ENCODE measurements at places on chromosomes 6 and 20.

DNA sequence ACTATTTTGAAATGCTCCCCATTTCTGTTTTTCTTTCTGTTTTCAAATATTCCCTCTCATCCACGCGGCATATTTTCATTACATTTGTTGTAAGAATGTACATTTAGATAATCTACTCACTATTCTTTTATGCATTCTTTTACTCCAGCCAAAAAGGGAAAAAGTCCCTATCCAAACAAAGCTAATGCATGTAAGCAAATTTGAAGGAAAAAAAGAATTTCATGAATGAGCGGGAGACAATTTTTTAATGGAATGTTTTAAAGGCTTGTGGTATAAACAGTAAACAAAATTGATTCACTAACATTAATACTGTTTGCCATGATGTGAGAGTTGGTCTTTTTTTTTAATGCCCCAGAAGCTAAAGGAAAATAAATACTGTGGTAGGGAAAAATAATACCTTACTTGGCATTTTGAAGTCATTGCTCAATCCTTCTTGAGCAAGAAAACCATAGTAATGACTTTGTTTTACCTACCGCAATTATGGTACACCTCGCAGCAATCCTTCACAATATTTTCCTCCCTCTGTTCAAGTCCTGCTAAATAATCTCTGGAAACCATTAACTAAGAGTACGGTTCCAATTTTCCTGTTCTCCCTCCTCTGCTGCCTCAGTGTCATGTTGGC, 79.0 kb downstream of the BACH2 start:
- DNase-seq: no peak

GRCh38 chr6:20092071-20092566, 120.2 kb downstream of the MBOAT1 start:
- no peak for DNase-seq

- no peak for DNase-seq
Observed at GRCh38 chr6:90354961-90355360, 58.3 kb upstream of the BACH2 start.

- no peak for DNase-seq
Observed at GRCh38 chr6:52544602-52545405, 32.1 kb downstream of the TRAM2 start.

DNA sequence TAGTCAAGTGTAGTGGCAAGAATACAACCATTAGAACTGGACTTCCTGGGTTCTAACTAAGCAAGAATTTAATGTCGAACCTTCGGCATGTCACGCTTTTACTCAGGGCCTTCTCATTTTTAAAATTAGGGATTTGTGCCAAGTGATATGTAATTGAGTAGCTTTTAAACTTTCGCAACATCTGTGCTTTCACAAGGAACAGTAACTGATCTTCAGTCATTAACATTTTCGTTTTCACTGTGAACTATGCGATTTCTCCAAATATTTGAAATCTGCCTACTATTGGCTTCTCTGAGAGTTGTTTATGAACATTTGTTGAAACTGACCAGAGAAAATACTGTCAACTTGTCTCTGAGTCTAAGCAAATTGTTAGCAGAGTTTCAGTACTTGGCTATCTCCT, 27.6 kb downstream of the GRM1 start:
- DNase-seq: no peak

GRCh38 chr6:85460921-85461797, 11.3 kb downstream of the NT5E start:
- peak; percentile 14 for DNase-seq

GRCh38 chr20:46073024-46073423, 16.7 kb downstream of the NCOA5 start:
- DNase-seq: no peak

- no peak for DNase-seq
Observed at GRCh38 chr6:72783666-72784065, 161.8 kb downstream of the KCNQ5 start.

DNA sequence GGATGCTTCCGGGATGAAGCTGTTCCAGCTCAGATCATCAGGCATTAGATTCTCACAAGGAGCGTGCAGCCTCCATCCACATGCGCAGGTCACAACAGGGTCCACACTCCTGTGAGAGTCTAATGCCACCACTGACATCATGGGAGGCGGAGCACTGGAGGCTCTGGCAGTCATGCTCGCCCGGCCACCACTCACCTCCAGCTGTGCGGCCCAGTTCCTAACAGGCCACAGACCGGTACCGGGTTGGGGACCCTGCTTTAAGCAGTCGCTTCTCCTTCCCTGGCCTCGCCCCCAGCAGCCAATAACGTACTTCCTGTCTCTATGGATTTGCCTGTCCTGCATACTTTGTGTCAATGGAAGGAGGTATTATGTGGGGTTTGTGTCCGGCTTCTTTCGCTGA, 236.8 kb downstream of the TAF4 start:
- no peak for DNase-seq

GRCh38 chr6:73893696-73894095, 197.7 kb downstream of the CD109 start:
- DNase-seq: no peak

- no peak for DNase-seq
Observed at GRCh38 chr20:35502352-35502751, 27.1 kb downstream of the C20orf173 start.

DNA sequence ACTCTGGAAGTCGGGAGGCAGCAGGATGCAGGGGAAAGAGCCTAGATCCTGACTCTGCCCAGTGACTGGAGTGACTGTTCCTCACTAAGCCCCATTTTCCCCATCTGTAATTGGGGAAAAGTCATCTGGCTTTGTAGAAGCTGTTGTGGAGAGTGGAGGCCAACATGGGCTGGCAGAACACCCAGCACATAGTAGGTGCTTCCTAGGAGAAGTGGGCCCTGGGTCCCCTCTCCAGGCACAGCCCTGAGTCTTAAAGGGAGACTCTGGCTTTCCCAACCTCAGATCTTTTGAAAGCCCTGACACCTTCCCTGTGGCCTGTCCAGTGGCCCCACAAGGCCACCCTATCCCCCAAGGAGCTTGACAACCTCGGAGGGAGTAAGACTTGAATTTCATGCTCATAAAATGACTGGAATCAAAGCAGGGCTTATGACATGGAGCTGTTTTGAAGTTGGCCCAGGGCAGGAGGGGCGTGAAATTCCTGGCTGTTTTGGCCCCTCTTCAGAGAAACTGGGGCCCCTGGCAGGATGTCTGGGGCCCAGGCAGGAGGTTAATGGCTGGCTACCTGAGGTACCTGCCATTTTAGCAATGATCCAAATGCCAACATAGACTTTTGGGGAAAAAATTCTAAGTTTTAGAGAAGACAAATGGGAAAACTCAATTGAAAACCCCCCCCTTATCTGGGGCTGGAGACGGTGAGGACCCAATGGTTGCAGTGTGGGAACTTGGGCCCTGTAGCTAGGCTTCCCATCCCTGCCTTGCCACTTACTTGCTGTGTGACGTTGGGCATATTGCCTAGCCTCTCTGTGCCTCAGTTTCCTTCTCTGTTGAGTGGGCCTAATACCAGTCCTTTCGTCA, 51.6 kb downstream of the UBE2V1 start:
- DNase-seq: no peak

GRCh38 chr6:43278524-43279078, 19.5 kb upstream of the SLC22A7 start:
- no peak for DNase-seq

DNA sequence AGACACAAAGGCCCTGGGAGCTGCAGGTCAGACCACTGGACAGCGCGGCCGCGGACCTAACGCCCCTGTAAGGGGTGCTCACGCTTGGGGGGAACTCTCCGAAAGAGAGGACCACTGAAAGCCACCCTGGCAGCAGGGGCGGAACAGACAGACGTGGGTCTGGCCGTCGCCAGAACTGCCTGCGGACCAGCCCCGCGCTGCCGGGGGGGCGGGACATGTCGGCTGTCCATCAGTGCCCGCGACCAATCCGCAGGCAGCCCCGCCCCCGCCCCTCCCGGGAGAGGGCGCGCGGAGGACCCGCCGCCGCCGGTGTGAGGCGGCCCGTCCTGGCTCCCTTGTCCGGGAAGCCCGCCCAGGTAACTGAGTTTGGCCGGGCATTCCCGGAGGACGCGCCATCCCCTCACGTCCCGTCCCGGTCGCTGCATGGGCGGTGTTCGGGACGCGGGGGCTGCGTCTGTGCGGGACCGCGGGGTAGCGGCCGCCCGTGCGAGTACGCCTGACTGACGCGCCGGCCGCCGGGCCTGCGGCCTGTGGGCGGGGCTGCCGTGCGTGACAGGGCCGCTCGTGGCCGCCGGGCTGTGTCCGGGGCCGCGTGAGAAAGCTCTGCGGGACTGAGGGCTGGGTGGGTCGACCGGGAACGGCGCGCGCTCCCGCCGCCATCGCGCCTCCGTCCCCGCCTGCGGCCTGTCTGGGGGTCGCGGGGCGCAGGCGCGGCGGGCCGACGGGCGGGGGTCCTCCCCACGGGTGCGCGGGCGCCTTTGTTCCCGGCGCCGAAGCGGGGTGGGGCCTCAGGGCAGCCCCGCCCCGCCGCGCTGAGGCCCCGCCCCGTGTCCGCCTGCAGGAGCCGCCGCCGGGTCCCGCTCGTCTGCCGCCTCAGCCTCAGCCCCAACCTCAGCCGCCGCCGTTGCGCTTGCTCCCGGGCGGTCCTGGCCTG, at the start of gene PLCG1:
TSS of gene PLCG1 (plus strand) at position 864 of the 934 bp plus-strand sequence. CDS start 99 bp downstream, outside the sequence.
- peak; percentile 78 for DNase-seq

DNA sequence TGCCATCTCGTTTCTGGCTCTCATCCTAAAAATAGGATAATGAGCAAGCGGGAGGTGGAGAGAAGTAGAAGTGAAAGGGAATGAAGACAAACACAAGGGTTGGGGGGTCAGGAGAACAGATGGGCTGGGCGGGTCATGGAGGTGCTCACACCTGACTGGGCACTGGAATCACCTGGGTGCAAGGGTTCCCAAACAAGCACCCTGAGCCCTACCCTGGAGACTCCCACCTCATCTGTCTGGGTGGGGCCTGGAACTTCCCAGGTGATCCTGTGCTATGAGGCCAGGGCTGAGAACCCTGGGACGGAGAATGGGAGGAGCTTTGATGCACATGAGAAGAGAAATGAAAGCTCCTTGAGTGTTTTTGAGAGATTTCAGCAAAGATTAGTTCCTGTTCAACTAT, 223.6 kb downstream of the ANKRD60 start:
- DNase-seq: no peak

DNA sequence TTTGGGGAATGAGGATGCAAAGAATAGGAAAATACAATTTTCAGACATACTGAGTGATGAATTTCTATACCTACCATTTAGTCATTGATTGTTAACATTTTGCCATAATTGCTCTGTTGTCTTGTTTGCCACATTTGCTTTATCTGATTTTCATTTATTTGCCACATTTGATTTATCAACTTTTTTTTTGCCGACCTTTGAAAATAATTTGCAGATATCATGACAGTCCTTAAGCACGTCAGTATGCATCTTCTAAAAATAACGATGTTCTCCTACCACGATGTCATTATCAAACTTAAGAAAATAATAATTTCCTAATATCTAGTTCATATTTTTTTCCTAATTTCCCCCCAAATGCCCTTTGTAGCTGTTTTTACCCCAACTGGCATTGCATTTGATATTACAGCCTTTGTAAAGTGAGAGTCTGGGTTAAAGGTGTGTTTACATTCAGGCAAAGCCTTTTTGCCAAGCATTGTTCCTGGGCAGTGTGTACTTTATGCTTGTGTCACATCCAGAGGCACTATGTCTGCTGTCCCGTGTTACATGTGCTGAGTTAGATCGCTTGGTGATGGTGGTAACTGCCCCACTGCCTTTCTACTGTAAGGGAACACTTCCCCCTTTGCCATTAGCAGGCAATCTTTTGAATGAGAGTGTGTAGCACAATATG, 26.4 kb downstream of the SEC23B start:
- no peak for DNase-seq

GRCh38 chr6:17672064-17672718, 34.5 kb downstream of the NUP153 start:
- no peak for DNase-seq

DNA sequence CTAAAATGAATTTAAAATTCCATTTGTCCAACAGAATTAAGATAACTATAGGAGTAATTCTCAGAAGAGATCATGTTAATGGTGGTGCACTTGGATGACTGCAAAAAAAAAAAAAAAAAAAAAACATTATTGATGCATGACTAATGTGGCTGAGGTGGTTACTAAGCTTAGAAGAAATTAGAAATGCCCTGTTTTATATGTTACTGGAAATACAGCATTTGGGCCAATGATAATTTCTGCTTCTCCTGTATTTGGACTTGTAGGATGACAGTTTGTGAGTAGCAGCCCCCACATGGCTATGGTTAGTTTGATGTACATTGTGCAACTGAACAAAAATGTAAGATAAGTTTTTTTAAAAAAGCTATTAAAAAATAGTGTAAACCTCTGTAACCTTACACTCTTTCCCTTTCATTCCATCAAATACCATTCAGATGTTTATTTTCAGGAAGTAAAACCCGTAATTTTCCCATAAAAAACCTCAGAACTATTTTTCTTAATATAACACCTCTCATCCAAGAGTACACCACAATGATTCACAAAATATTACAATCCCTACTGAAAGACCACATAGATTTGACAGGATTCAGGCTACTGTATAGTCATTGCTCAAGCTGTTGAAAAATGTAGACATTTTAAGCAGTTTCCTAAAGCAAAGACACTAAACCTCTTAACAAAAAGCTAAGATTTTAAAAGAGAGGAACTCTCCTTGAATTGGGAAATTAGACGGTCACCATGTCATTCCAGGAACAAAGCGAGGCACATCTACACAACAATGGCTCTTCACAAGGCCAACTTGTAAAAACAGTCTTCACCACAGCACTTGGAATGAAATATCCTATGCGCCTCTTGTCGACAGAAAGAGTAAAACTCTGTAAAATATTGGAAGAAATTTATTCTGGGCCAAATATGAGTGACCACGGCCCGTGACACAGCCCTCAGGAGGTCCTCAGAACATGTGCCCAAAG, 83.0 kb downstream of the WDR27 start:
- no peak for DNase-seq

- DNase-seq: no peak
Observed at GRCh38 chr20:54227751-54228150, 19.9 kb downstream of the PFDN4 start.

DNA sequence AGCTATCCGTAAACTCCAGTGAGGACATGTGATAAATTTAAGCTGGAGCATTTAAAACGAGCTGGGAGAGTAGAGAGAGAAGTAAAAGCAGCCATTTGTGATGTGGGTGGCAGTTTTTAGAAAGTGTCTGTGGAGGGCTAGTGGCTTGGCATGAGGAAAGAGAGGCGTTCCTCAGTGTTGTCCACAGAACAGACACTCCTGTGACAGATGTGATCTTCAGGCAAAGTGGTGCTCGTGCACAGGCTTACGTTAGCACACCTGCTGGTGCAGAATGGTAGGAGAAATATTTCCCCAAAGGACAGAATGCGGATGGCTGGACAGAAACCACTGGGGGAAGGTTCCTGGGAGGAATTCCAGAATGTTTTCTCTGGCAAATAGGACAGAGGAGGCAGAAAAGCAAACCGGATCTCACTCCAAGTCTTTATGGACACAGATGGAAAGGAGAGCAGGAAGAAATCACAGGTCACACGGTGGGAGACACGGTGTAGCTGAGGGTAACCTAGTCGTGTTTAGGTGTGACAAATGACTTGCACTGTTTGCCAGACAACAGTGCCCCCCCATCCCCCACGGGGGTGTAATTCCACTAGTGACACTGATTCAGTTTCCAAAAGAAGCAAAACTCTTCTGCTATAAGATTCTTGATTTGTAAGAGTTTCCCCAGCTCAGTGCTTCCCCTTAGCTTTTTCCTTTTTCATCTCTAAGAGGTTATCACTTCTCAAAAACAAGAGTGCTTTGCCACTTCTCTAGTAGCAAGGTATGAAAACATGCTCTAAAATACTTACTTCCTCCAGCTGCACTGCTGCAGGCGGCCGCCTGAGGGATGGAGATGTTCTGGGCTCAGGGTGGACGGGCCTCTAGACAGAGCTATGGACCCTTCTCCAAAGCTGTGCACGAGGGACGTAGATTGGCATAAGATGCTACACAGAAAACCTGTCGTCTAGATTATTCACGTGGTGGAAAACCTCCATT, 293.2 kb downstream of the QKI start:
- DNase-seq: no peak

- DNase-seq: no peak
Observed at GRCh38 chr6:36028088-36028876, 674 bp downstream of the MAPK14 start.

All from central memory CD4-positive, alpha-beta T cell (primary cell).